ENCODE measurements at places on chromosomes 11 and 22.

DNA sequence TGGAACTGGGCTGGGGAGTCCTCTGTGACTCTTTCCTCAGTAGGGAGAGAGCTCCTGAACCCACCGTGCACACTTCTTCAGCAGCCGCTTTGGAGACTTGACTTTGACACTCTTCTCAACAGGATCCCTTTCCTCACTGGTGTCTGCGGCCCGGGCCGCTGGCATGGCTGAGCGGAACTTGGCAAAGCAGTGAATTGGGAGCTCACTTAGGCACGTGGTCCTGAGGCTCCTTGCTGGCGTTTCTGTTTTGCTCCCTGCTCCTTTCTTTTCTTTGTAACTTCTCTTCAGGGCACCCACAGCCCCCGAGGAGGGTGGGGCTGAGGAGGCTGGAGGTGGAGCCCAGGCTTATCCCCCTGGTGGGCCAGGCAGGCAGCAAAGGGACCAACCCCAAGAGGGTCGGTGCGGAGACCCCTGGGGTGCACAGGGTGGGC, 8.4 kb upstream of the KCNQ1OT1 start:
- H3K36me3 ChIP-seq = no peaks in the 10 kb centered on the region
- H3K27ac ChIP-seq = no peak overlapping the region
- H3K4me3 ChIP-seq = no peak overlapping the region
- DNase-seq = no peak
- H3K27me3 ChIP-seq = no peaks in the 10 kb centered on the region

DNA sequence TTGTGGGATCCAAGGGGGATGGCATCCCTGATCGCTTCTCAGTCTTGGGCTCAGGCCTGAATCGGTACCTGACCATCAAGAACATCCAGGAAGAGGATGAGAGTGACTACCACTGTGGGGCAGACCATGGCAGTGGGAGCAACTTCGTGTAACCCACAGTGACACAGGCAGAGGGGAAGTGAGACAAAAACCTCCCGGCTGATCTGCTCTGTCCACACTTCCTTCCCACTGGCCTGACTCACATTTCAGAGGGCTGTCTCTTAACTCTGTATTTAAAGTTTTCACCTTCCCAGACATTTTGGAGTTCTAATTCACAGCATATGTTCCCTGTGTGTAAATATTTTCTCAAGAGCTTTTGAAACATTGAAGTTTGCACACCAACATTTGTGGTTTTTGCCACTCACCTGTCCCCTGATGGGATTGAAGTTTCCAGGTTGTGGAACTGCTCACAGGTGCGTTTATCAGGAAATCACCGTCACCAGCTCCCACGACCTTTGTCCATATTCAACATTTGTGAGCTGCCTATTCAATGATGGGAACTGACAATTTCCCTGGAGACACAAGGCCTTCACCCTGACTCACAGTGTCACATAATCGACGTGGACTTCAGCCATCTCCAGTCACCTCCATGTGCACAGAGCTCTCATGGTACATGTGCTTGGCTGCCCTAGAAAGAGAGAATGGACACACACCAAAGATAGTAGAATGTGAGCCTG, 99.2 kb downstream of the VPREB1 start:
- DNase-seq = no peak
- no peak overlapping the region for H3K4me3 ChIP-seq
- peaks cover 2% of the 10 kb centered on the region for H3K27me3 ChIP-seq
- no peak overlapping the region for H3K27ac ChIP-seq
- no peaks in the 10 kb centered on the region for H3K36me3 ChIP-seq

DNA sequence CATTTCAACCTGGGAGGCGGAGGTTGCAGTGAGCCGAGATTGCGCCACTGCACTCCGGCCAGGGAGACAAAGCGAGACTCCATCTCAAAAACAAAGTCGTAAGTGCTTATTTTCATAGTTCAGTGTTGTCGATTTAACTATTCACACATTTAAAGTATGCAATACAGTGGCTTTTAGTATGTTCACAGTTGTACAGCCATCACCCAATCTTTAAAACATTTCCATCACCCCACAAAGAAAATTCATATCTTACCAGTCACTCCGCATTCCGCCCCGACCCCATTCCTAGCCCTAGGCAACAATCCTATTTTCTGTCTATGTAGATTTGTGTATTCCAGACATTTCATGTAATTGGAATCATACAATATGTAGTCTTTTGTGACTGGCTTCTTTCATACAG, 11.9 kb downstream of the IPO7 start:
- H3K4me3 ChIP-seq = no peak overlapping the region
- DNase-seq = no peak
- H3K27ac ChIP-seq = no peak overlapping the region
- H3K36me3 ChIP-seq = no peaks in the 10 kb centered on the region
- no peaks in the 10 kb centered on the region for H3K27me3 ChIP-seq
- H3K4me1 ChIP-seq = no peaks in the 10 kb centered on the region

GRCh38 chr22:21589396-21589795, 21.9 kb downstream of the UBE2L3 start:
- H3K36me3 ChIP-seq = peaks cover 11% of the 10 kb centered on the region
- H3K27me3 ChIP-seq = no peaks in the 10 kb centered on the region
- H3K27ac ChIP-seq = no peak overlapping the region
- DNase-seq = no peak
- no peak overlapping the region for H3K4me3 ChIP-seq
- no peaks in the 10 kb centered on the region for H3K4me1 ChIP-seq

- H3K27ac ChIP-seq = no peak overlapping the region
- H3K4me1 ChIP-seq = no peaks in the 10 kb centered on the region
- H3K27me3 ChIP-seq = no peaks in the 10 kb centered on the region
- no peak for DNase-seq
- H3K4me3 ChIP-seq = no peak overlapping the region
Measured at GRCh38 chr22:45738206-45738605, 66.6 kb downstream of the ATXN10 start.

GRCh38 chr11:13421561-13421960, 41.5 kb downstream of the BTBD10 start:
- DNase-seq = no peak
- no peak overlapping the region for H3K27ac ChIP-seq
- H3K36me3 ChIP-seq = no peaks in the 10 kb centered on the region
- H3K4me1 ChIP-seq = no peaks in the 10 kb centered on the region
- no peak overlapping the region for H3K4me3 ChIP-seq

- no peak overlapping the region for H3K4me3 ChIP-seq
- no peaks in the 10 kb centered on the region for H3K36me3 ChIP-seq
- H3K4me1 ChIP-seq = no peaks in the 10 kb centered on the region
- DNase-seq = no peak
Measured at GRCh38 chr11:110757962-110758755, 45.9 kb upstream of the ARHGAP20 start.

- peaks cover 1% of the 10 kb centered on the region for H3K36me3 ChIP-seq
- DNase-seq = no peak
- no peak overlapping the region for H3K4me3 ChIP-seq
- H3K27ac ChIP-seq = no peak overlapping the region
Measured at GRCh38 chr22:20738394-20739089, 35.4 kb upstream of the SERPIND1 start.

DNA sequence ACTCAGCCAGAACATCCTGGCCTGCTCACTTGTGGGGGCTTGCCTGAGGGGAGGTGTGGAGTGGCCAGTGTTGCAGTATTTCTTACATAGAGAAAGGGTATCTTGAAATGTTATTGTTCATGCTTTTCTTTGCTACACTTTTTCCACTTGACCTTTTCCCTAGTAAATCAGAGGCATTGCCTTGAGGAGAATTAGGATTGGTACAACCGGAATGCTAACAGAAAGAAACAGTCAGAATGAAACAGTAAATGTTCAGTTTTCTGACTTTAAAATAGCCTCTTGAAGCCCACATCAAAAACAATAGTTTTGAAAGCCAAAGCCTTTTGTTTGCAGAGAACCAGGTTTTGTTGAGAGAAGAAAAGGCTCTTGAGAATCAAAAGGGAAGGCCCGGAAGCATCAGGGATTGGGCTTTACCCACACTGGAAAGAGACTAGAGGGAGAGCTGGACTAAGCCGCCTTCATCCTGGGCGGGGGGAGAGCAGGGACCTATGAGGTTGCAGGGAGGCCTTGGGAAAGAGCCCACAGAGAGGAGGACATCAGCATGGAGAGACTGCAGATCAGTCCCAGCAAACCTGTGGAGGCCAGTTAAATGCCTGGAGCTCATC, 12.4 kb downstream of the ADM start:
- H3K27me3 ChIP-seq = no peaks in the 10 kb centered on the region
- no peak overlapping the region for H3K27ac ChIP-seq
- H3K36me3 ChIP-seq = no peaks in the 10 kb centered on the region
- no peaks in the 10 kb centered on the region for H3K4me1 ChIP-seq

GRCh38 chr11:12354750-12355545, 22.4 kb upstream of the PARVA start:
- H3K4me1 ChIP-seq = no peaks in the 10 kb centered on the region
- H3K4me3 ChIP-seq = no peak overlapping the region
- peak; percentile 15 for DNase-seq

DNA sequence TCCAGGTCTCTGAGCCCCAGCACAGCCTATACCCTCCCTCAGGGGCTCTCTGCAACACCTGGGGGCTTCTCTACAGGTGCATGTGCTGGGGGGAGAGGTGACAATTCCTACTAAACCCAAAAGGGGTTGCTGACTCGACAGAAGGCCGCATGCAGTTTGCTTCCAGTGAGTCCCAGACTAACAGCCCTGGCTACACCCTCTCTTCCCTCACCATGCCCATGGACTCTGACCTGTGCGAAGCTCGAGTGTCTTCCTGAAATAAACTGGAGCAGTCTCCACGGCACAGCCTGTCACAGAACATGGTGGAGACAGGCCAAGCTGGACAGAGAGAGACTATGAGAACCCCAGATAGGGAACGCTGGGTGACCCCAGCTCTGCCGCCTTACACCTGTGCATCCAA, 16.6 kb downstream of the PLEKHA7 start:
- H3K27me3 ChIP-seq = no peaks in the 10 kb centered on the region
- no peaks in the 10 kb centered on the region for H3K36me3 ChIP-seq
- DNase-seq = no peak
- no peak overlapping the region for H3K27ac ChIP-seq
- H3K4me1 ChIP-seq = no peaks in the 10 kb centered on the region
- H3K4me3 ChIP-seq = no peak overlapping the region

GRCh38 chr22:38706101-38706900, 557 bp downstream of the GTPBP1 start:
- peak overlapping the region; percentile 21 for H3K4me3 ChIP-seq
- DNase-seq = peak; percentile 31
- no peaks in the 10 kb centered on the region for H3K36me3 ChIP-seq
- H3K27ac ChIP-seq = peak overlapping the region; percentile 62
- H3K4me1 ChIP-seq = peaks cover 16% of the 10 kb centered on the region

DNA sequence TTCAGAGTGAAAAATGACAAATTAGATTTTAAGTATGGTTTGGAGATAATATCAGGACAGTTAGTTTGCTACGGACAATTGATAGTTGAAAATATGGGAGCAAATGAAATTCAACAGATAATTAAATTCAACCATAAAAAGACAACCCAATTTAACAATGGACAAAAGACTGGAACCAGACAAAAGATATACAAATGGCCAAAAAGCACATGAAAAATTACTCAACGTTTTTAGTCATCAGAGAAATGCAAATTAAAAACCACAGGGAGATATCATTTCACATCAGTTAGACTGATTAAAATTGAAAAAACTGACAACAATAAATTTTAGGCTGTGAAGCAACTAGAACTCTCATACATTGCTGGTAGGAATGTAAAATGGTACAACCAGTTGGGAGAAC, 27.2 kb downstream of the SIK2 start:
- DNase-seq = no peak
- no peaks in the 10 kb centered on the region for H3K4me1 ChIP-seq
- no peak overlapping the region for H3K27ac ChIP-seq
- H3K27me3 ChIP-seq = no peaks in the 10 kb centered on the region

- no peak overlapping the region for H3K4me3 ChIP-seq
- H3K27me3 ChIP-seq = no peaks in the 10 kb centered on the region
- no peaks in the 10 kb centered on the region for H3K36me3 ChIP-seq
- DNase-seq = no peak
- no peaks in the 10 kb centered on the region for H3K4me1 ChIP-seq
Measured at GRCh38 chr11:87114093-87114492, 76.4 kb downstream of the TMEM135 start.

DNA sequence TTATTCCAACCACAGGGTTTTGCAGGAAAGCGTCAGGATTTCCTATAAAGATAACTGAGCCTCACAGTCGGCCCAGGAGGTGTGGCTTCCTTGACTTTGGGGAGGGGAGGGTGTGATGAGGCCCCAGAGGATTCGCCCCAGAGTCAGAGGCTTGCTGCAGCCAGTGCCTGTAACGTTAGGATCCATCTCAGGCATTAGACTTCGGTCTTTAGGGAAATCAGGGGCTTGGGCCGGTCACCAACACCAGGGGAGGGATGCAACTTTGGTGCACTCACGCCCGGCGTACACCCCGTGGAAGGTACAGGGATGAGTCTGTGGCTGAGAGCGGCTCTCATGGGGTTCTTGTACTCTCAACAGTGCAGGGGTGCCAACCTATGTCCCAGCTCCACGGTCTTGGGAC, 5.7 kb upstream of the ANO1 start:
- H3K36me3 ChIP-seq = no peaks in the 10 kb centered on the region
- no peak for DNase-seq
- no peak overlapping the region for H3K4me3 ChIP-seq
- H3K27ac ChIP-seq = no peak overlapping the region

DNA sequence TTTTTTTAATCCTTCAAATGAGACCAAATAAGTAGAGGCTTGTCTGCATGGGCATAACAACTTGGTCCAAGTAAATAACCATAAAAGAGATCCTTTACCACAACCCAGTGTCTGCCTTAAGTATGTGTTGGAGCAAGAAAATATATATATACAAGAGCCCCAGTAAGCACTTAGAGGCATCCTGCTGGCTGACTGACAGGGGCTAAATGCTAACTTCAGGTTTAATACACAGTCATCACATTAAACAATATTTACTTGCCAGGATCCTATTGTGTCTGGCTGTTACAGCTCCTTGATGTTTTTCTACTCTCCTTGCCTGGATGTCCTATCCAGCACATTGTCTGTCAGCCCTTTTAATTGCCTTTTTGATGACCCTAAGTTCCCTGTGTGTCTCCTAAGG, 37.5 kb upstream of the MMP20 start:
- no peaks in the 10 kb centered on the region for H3K27me3 ChIP-seq
- no peak for DNase-seq
- H3K27ac ChIP-seq = no peak overlapping the region
- H3K36me3 ChIP-seq = no peaks in the 10 kb centered on the region
- H3K4me3 ChIP-seq = no peak overlapping the region

DNA sequence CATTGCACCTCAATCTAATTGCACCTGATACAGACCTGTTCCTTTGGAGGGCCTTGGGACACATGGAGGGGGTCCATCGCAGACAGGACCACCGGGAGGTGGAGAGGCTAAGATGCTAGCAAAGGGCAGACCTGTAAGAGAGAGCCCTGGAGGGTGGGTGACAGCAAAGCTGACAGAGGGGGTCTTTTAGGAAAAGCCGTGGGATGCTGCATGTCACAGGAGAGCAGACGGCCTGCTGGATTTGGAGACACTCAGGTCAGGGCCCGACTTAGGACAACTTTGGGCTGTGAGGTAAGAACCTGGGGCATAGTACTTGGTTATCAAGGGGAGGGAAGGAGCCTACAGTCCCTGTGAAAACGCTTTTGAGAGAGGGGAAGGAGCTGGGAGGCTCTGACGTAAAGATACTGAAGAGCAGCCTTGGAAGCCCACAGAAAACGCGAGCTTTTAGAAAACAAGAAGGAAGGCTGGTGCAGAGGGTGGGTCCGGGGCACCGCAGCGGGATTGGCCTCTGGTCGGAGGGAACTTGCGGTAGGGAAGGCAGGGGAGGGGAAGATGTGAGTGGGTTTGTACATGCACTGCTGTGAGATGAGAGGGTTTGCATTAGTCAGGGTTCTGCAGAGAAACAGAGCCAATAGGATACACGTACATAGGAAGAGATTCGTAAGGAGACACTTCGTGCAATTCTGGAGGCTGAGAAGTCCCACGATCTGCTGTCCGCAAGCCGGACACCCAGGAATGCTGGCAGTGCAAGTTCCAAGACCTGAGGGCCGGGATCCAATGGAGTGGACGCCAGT, 868.5 kb downstream of the TBC1D22A start:
- H3K36me3 ChIP-seq = no peaks in the 10 kb centered on the region
- H3K27ac ChIP-seq = no peak overlapping the region
- no peaks in the 10 kb centered on the region for H3K27me3 ChIP-seq
- no peak overlapping the region for H3K4me3 ChIP-seq

All from mesendoderm (in vitro differentiated cells).